Naive thymus-derived CD8-positive, alpha-beta T cell (primary cell): ENCODE measurements at places on chromosomes 7 and 10. TPM values are rescaled to one million over a fixed set of nuclear protein-coding genes. Genes with fewer than 3 reads are reported as not detected.

GRCh38 chr10:71623986-71624291 is 95.6 kb downstream of the C10orf105 start:
- no peak for DNase-seq
- no peaks in the 10 kb centered on the region for H3K36me3 ChIP-seq
- no peak overlapping the region for H3K4me3 ChIP-seq
- H3K27me3 ChIP-seq = peaks cover 11% of the 10 kb centered on the region
- peaks cover 9% of the 10 kb centered on the region for H3K4me1 ChIP-seq

DNA sequence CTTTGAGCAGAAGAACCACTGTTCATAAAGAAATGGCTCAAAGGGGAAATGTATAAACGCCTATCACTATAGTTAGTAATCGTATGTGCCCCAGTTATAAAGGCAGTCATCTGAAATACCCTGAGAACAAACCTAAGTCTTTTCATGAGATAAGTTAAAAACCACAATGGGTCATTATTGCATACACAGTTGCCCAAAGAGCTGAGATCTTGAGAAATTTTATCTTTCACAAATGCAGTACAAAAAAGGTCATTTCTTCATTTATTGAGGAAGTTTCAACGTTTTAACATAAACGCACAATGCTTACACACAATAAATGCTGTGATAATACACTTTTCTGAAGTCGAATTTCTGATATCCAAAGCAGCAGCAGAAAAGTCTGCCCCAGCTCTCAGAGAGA is 114.4 kb downstream of the MICU1 start:
- no peak overlapping the region for H3K4me3 ChIP-seq
- H3K36me3 ChIP-seq = peaks cover 16% of the 10 kb centered on the region
- DNase-seq = no peak
- no peaks in the 10 kb centered on the region for H3K27me3 ChIP-seq
- H3K27ac ChIP-seq = no peak overlapping the region

Gene COL1A2
- total RNA-seq = not detected

DNA sequence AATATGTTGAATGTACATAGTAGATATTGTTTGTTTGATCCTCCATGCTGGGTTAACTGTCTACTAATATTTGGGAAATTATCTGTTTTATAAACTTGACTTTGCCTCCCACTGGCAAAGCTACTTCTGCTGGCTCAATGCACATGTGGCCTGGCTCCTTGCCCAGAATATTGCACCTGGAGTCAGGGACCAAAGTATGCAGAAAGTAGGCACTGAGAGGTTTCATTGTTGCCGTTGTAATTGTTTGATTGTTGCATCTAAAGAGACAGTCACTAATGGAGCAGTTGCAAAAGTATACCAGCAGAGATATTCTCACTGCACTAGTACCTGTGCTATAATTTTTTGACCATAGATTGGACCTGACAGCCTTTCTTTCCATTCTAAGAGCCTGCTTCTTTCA is 137.8 kb upstream of the CNTNAP2 start:
- DNase-seq = no peak

Gene PDZD7
- 1.4 TPM for total RNA-seq

DNA sequence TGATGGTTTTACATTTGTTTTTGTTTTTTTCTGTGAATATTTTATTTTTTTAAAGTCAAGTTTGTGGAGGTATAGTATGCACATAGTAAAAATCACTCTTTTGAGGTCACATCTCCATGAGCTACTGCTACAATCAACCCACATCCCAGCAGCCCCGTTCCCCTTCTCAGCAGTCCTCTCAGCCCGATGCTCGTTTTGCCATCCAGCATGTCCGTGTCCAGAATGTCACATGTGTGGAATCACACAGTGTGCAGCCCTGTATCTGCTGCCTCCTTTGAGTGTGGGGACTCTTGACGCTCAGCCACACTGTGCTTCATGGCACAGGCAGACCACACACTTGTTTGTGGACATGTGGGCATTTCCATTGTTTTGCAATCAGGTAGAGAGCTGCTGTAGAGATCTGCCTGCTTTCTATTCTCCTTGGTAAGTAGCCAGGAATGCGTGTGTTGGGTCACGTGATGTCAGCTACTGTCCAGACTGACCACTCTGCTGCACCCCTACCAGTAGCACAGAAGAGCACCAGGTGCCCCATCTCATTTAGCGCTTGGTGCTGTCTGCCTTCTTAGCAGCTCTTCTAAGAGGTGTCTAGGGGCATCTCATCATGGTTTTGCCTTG is 71.6 kb upstream of the CAMK2B start:
- peaks cover 14% of the 10 kb centered on the region for H3K4me1 ChIP-seq
- DNase-seq = no peak

Gene GNAI1
- 2.0 TPM for total RNA-seq

- DNase-seq = no peak
- no peaks in the 10 kb centered on the region for H3K27me3 ChIP-seq
- H3K4me1 ChIP-seq = no peaks in the 10 kb centered on the region
- peak overlapping the region; percentile 50 for H3K4me3 ChIP-seq
- no peak overlapping the region for H3K27ac ChIP-seq
- no peaks in the 10 kb centered on the region for H3K36me3 ChIP-seq
These were observed 743 bp downstream of the ADAP1 start for GRCh38 chr7:953547-954327.

Gene TBX20
- not detected for total RNA-seq

- no peak overlapping the region for H3K4me3 ChIP-seq
- DNase-seq = no peak
- H3K4me1 ChIP-seq = no peaks in the 10 kb centered on the region
- H3K27ac ChIP-seq = no peak overlapping the region
- H3K36me3 ChIP-seq = no peaks in the 10 kb centered on the region
- no peaks in the 10 kb centered on the region for H3K27me3 ChIP-seq
These were observed 103.5 kb downstream of the AGMO start for GRCh38 chr7:15457990-15458955.

- DNase-seq = no peak
- H3K27me3 ChIP-seq = no peaks in the 10 kb centered on the region
- H3K27ac ChIP-seq = no peak overlapping the region
- H3K4me3 ChIP-seq = no peak overlapping the region
These were observed 331.5 kb downstream of the PLXDC2 start for GRCh38 chr10:20147684-20148083.

GRCh38 chr7:111958431-111958830 is 247.8 kb downstream of the DOCK4 start:
- DNase-seq = no peak
- no peak overlapping the region for H3K27ac ChIP-seq

DNA sequence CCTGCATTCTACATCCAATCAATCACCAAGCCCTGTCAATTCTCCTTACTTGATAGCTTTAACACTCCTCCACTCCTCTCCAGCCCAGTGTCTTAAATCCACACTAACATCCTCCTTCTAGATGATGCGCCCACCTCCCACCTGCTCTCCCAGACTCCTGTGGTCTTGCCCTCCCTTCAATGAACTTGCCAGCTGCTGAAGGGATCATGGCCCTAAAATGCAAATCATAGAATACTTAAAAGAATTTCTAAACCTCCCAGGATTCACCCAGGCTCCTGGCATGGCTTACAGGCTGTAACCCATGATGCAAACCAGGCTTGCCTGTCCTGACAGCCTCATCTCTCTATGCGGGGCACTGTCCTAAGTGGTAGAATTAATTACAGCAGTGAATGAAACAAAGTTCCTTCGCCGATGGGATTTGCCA is 43.6 kb downstream of the SYPL1 start:
- H3K36me3 ChIP-seq = no peaks in the 10 kb centered on the region
- no peak overlapping the region for H3K4me3 ChIP-seq

- H3K27ac ChIP-seq = no peak overlapping the region
- DNase-seq = no peak
- H3K27me3 ChIP-seq = no peaks in the 10 kb centered on the region
These were observed 24.2 kb downstream of the JAZF1 start for GRCh38 chr7:28156401-28156800.

DNA sequence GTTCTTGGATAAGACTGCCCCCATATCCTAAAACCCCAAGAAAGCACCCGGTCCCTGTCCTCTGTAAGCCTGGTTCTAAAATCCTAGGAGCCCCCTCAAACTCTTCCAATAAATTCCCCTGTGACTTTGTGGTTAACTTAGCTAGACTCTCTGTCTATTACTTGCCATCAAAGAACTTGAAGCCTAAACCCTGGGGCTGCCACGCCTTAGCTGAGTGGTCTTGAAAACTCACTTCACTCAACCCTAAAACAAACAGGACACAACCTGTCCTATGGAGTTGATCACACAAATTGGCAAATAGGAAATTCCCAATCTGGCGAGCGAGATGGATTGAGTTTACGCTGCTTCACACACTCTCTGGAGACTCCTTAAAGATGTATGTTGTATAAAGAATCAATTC is 191.4 kb upstream of the SVIL start:
- H3K4me3 ChIP-seq = no peak overlapping the region
- H3K4me1 ChIP-seq = no peaks in the 10 kb centered on the region
- H3K36me3 ChIP-seq = peaks cover 2% of the 10 kb centered on the region
- DNase-seq = no peak

Gene C10orf53
- not detected for total RNA-seq

DNA sequence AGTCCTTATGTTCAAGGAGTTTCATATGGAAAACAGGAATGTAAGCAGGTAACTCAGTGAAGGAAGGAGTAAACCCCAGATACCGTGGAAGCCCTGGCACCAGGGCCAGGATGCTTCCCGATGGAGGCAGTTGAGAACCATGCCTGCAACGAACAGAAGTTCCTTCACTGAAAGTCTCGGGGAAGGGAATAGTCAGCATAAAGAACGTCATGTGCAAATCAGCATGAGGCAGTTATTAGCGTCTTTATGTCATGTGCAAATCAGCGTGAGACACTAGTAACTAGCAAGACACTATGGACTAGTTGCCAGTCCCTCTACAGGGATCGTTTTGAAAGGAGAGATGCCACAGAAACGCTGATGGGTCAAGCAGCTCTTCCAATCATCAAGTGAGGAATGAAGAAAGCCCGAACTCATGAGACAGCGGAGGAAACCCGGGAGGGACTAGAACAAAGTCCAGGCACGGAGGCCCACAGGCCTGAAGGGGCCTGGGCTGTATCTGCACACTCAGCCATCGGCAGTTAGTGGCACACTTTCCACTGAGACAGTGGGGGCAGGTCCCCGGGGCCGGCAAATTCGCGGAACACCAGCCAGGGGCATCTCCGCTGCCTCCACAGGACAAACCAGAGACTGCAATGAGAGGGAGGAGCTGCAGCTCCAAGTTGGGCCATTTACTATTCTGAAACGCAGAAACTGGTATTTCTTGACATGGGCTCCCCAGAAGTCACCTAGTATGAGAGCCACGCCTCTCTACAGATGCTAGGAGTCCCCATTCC is 109.6 kb downstream of the SFMBT2 start:
- H3K36me3 ChIP-seq = no peaks in the 10 kb centered on the region
- DNase-seq = no peak
- H3K27ac ChIP-seq = no peak overlapping the region

Gene OGA
- total RNA-seq = 370 TPM

- peaks cover 18% of the 10 kb centered on the region for H3K36me3 ChIP-seq
- no peak for DNase-seq
- no peak overlapping the region for H3K4me3 ChIP-seq
- no peaks in the 10 kb centered on the region for H3K27me3 ChIP-seq
- no peaks in the 10 kb centered on the region for H3K4me1 ChIP-seq
- H3K27ac ChIP-seq = no peak overlapping the region
These were observed 234.4 kb downstream of the ANK3 start for GRCh38 chr10:60155099-60155877.

Gene OPN1SW
- total RNA-seq = not detected

DNA sequence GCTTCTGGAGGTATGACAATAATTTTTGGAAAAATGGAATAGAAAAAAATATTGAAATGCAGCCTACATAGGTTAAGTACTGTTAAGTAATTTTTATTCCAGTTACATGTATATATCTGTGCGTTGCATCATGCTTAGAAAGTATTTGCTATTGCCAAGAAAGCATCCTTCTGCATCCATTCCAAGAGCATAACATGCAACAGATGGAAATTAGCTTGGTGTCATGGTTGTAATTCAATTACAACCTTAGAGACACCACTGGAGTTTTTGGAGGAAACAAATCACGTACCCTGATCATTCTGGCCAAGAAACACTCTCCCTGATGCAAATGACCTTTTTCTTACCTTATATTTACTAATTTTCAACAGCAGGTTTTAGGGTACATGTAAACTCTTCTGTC is 1.7 kb downstream of the AKR1B1 start:
- no peak for DNase-seq
- peak overlapping the region; percentile 27 for H3K27ac ChIP-seq
- no peaks in the 10 kb centered on the region for H3K27me3 ChIP-seq
- H3K36me3 ChIP-seq = peaks cover 7% of the 10 kb centered on the region
- H3K4me3 ChIP-seq = peak overlapping the region; percentile 87

GRCh38 chr10:130000918-130001317 is 36.8 kb upstream of the EBF3 start:
- H3K27ac ChIP-seq = no peak overlapping the region
- no peak for DNase-seq
- peaks cover 16% of the 10 kb centered on the region for H3K36me3 ChIP-seq
- H3K27me3 ChIP-seq = peaks cover 19% of the 10 kb centered on the region

Gene SKIDA1
- total RNA-seq = 0.08 TPM

DNA sequence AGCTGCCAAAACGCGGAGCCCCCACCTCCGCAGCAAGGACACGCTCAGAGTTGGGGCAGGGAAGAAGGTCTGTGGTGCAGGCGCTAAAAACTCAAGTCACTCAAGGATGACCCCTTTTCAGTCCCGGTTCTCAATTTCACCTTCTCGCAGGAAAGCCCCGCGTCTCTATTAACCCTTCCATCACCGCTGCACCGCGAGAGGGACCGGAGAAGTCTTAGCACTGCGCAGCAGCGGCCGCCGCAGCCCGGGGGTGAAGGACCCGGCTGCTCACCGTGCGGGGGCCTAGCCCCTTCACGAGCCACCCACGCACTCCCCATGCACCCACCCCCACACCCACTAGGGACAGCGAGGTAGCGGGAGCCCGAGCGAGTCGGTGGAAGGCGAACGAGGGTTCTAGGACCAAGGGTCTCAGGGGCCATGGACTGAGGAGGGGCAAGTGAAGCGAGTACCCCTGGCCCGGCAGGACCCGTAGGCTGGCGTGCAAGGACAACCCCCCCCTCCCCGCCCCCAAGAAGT is 162.9 kb downstream of the SH3PXD2A start:
- H3K4me3 ChIP-seq = peak overlapping the region; percentile 76
- H3K27ac ChIP-seq = no peak overlapping the region
- no peak for DNase-seq
- H3K36me3 ChIP-seq = no peaks in the 10 kb centered on the region
- peaks cover 12% of the 10 kb centered on the region for H3K4me1 ChIP-seq

DNA sequence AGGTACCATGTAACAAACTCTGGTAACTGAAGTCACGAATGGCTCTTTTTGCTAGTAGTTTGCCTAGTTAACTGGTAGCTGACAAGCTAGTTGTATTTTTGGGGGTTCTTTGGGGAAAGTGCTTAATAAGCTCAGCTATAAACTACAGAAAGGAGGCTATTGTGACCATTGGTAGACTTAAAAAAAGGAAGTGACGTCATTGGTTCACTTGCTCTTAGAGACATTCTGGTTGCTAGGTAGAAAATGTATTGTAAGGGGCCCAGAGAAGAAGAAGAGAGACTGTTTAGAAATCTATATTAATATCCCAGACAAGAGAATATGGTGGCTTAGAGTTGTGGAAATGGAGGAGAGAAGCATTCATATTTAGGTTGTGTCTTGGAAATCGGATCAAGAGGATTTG is 103.0 kb downstream of the NXPH1 start:
- no peaks in the 10 kb centered on the region for H3K4me1 ChIP-seq
- no peaks in the 10 kb centered on the region for H3K36me3 ChIP-seq
- H3K4me3 ChIP-seq = no peak overlapping the region
- no peak overlapping the region for H3K27ac ChIP-seq
- H3K27me3 ChIP-seq = no peaks in the 10 kb centered on the region
